Frontal cortex (tissue), 4 donors: ENCODE measurements at places on chromosomes 1 and 21. TPM values are rescaled to one million over a fixed set of nuclear protein-coding genes. Genes with fewer than 3 reads are reported as not detected.

DNA sequence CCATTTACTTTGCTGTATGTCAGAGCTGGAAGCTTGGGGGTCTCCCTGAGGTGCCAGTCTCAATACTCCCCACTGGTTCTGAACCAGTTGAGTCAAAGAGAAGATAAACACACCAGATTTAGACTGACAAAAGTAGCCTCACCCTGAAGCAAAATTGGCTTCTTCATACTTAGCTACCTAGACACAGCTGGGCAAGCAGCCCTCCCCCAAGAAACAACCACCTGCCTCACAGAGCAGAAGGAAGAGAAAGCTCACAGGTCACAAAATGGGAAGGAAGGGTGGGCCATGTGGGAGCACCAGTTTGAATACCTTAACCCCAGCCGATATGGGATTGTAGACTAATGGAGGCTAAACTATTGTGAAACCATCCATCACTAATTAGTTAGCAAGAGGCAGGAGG is 24.6 kb upstream of the MYSM1 start:
- no peak for DNase-seq

Gene COL11A1
- total RNA-seq: 20.0 TPM

- DNase-seq: no peak
These were observed 20.4 kb downstream of the GPR161 start for GRCh38 chr1:168116327-168116799.

GRCh38 chr21:42453224-42453985 is 42.6 kb downstream of the RSPH1 start:
- no peak for DNase-seq

GRCh38 chr1:86205741-86206140 is 49.2 kb upstream of the COL24A1 start:
- DNase-seq: no peak
